ENCODE measurements at places on chromosomes 1 and 21. TPM values are rescaled to one million over a fixed set of nuclear protein-coding genes. Genes with fewer than 3 reads are reported as not detected.
A peak's percentile ranks its signal among the peaks of the same experiment; 100 is the strongest.

DNA sequence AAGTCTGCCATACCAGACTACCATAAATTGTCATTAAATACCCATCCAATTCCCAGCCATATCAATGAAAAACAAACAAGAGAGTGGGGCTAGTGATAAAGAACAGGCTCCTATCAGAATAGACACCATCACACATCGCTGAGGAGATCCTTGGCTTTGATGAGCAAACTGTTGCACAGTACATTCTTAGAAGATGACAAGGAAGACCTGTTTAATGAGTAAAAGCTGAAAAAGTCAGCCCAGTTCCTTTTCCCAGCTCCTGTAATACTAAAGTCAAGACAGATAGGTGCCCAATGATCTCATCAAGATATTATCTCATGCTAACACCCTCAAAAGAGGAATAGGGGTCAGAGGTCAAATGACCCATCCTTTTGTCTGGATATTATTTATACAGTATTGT is 164.5 kb upstream of the COA6 start:
- ATAC-seq = no peak

DNA sequence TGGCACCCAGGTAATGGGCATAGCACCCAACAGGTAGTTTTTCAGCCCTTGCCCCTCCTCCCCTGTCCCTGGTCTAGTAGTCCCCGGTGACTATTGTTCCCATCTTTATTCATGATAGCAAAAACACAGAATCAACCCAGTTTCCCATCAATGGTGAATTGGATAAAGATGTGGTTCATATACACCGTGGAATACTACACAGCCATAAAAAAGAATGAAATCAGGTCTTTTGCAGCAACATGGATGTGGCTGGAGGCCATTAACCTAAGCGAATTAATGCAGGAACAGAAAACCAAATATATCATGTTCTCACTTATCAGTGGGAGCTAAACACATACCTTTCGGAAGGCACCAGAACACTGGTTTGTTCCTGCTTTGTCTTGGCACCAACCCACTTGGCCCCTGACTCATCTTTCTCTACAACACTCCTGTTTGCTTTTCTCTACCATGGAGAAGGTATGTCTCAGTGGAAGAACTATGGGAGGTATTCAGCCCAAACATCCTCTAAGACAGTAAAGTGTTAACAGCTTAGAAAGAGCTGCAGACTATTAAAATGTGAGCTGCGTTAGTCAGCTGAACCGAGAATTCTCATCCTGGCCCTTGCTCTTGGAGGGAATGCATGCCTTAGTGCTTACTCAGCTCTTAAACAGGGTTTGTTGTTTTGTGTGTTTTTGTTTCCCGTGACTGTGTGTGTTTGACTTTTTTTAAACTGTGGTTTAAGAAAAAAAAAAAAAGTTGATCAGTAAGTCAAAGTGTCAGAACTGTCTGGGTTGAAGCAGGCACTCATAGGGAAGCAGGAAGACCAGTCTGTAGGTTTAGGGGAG is 203.0 kb downstream of the TOMM20 start:
- ATAC-seq = peak; percentile 62

DNA sequence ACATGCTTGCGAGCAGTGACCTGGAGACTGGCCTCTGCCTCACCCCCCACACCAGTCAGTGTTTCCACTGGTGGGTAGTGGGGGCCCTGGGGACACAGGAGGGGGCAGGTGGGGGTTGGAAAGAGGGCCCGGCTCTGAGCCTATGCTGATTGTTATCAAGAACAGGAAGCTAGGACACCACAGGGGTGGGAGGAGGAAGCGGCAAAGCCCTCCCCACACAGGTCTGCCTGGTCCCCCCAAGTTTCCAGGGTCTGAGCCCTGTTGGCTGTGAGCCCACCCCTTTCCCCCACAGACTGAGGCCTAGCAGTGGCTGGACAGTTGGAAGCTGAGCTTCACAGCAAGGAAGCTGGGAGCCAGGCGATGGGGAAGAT is 1.6 kb upstream of the PTPN7 start:
- no peak for ATAC-seq

- ATAC-seq = no peak
These were observed 11.2 kb upstream of the NTMT2 start for GRCh38 chr1:170134521-170134920.

DNA sequence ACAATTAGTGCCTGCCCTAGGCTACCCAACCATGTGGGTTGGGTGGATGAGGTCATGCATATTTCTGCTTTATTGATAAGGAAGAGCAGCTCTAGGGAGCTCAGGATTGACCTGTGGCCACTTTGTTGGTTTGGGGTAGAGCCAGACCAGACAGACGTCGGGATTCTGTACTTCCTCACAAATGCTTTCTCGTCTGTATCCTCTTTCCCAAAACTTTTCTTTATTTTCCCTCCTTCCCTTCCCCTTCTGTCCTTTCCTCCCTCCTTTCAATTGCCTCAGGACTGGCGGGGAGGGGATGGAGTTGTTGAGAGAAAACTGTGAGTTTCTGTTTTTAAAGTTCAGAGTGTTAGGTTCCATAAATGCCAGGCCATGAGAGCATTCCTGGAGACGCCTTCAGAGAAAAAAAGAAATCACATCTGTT is 68.0 kb downstream of the UCK2 start:
- ATAC-seq = no peak

- ATAC-seq = no peak
These were observed 17.8 kb downstream of the TFF3 start for GRCh38 chr21:42297377-42297776.

GRCh38 chr1:43007377-43008114 is 48.9 kb upstream of the SLC2A1 start:
- no peak for ATAC-seq

DNA sequence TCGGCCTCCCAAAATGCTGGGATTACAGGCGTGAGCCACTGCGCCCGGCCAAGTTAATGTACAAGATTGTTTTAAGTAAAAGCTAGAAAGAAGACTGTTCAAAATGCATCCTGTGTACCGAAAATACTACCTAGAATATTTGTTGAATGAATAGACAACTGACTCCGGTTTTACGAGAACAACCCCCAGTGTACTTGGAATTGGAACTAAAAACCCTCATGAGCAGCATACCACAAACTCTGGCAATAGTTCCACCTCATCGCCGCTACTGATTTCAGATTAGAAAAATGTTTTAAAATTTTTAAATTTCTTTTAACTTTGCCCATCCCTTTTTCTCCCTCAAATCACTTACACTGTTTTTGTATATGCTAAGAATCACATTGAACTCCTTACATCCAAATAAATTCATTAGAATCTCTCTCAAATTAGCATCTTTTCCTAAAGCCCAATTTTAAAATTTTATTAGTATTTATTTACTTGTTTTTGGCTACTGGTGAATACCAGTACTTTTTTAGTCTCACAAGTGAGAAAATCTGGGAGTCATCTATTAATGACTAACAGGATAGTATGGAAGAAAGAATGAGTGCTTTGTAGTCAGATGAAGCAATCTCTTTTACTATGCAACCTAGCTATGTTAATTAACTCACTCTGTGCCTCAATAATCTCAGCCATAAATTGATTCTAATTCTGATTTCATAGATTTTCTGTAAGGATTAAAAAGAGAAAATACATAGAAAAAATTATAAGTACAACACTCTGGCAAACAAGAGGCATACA is 95.1 kb downstream of the GPATCH2 start:
- no peak for ATAC-seq

DNA sequence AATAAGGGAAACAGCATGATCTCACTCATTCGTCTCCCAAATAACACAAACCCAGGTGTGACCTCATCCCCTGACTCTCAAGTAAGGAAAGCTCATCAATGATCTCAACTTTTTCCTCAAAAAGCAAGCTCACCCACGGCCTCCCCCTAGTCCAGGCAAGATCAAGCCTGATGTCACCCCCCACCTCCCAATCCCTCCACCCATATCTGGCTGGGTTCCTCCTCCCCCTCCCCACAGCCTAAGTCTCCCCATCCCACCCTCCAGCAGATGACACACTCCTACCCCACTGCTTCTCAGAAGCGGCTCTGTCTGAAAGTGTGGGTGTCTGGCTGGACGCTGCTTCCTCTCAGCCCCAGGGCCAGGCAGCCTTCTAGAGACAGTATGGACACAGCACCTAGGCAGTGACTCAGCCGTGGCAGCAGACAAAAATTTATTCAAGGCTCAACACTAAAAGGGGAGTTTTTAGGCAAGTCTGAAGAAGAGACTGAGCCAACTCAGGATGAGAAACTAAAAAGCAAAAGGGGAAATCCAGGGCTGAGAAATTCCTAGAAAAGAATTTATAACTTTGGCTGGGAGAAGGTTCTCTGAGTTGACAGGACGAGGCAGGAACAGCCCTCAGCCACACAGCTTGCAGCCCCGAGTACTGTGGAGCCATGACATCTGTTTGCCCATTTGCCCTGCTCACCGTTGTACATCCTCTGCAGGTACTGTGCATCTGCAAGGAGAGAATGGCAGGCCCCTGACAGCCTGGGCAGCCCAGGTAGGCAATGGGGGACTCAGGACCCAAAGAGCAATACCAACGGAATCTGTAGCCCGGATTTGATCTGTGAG is 81.6 kb upstream of the LRRC8D start:
- no peak for ATAC-seq

- ATAC-seq = no peak
These were observed 105.9 kb upstream of the CDC42BPA start for GRCh38 chr1:227424159-227424680.

DNA sequence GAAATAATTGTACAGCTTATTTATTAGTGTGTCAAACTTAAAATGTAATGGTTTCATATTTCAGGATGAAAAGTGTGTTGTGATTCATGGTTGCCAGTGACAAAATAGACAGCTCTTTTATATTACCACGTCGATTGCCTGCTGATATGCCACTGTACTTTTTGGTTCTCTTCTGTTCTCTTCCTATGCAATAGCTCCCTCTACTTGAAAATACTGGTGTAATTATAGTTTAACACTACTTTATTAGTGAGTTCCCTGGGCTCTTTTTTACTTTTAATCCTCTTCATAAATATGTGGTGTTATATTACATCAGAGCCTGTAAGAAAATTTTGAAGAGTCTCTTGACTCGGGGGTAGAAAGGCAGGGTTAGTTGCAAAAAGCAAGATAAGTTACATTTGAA is 111.3 kb downstream of the PATJ start:
- no peak for ATAC-seq

GRCh38 chr1:222680080-222680479 is 32.2 kb downstream of the AIDA start:
- ATAC-seq = no peak

DNA sequence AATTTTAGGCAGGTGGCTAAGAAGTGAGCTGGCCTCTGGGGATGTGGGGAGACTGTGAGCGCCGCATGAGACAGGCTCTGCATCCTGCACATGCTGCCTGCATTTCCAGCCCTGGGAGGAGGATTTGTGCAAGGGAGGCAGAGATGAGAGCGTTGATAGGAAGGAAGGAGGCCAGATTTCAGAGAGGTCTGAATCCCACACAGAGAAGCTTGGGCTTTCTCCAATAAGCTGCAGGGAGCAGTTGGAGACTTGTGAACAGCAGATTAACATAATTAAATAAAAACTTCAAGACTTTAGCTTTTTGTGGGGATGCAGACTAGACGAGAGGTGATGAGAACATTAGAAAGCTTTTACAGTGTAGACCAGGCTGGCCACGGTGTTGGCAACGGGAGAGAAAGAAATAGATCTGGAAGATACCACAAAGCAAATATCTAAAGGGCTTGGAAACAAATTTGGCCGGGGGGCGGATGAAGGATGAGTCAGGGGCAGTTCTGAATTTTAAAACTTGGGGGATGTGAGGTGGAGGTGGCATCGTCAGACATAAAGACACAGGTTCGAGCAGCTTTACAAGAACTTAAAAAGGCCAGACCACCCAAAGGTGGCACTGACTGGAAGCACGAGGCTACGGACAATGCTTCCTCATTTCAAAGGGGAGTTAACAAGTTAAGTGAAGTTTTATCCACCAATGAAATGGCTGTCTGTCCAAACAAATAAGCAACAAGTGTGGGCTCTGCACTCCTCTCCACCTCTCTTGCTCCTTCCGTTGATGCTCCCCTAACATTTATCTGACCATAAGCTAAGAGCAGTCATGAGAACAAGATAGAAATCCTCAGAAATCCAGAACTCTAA is 57.0 kb downstream of the HIVEP3 start:
- no peak for ATAC-seq

- ATAC-seq = no peak
These were observed 3.0 kb downstream of the HSPB7 start for GRCh38 chr1:16014509-16015482.

DNA sequence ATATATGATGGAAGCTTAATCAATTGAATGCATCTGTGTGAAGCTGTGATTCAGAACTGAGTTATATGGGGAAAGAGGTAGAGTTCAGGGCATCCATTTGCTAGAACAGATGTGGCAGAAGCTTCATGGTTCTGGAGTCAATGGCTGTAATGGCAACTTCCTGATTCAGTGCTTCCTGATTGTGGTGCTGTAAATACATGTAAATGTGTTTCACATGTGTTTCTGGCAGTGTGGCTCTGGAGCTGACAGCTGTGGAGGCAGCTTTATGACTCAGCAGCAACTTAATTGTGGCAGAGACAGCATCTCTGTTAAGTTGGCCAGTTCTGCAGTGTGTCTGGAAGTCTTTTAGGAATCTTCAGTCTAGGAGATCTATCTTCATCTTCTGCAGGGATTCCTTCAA is 226.6 kb upstream of the ZRANB2 start:
- no peak for ATAC-seq

- ATAC-seq = peak; percentile 83
These were observed 13.2 kb downstream of the AGRN start for GRCh38 chr1:1033009-1033587.

GRCh38 chr21:20443558-20444155 is 554.6 kb upstream of the NCAM2 start:
- no peak for ATAC-seq

DNA sequence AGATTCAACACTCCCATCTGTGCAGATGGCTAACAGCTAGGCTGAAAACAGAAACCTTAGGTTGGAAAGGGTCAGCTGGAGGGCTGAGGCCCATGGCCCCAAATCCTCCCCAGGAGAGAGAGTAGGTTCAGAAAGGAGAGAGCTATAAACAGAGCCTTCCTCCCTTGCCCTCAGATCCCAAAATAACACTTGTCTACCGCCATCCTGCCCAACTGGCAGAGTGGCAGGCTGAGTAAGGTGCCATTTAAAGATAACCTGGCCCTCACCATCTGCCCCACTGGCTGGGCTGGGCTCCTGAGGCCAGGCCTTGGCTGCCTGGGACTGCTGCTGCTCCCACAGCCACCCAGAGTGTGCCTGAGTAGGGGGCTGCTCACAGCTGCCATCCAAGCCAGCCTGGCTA is 4.3 kb upstream of the SHISA4 start:
- no peak for ATAC-seq

- ATAC-seq = no peak
These were observed 12.8 kb upstream of the IFI44L start for GRCh38 chr1:78607334-78607927.

- no peak for ATAC-seq
These were observed 3.4 kb downstream of the SELL start for GRCh38 chr1:169707912-169708604.

DNA sequence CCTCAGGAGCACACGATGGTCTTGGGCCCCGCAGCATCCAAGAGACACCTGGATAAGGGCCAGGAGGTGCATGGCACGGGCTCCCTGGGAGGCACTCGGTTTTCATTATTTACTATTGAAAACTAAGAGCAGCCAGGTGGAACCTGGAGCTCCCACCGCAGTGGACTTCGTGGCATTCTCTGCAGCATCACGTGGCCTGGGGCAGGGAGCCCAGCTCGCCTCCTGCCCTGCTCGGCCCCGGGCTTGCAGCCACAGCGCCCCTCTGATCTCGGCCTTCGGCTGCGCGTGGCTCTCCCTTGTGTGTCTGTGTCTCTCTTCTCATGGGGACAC is 121.6 kb downstream of the SIK1 start:
- ATAC-seq = no peak

The TRIM46 gene
- 0.40 TPM for total RNA-seq

The GFI1 gene
- 0.59 TPM for total RNA-seq

The UTS2 gene
- total RNA-seq = not detected

The TRIM17 gene
- total RNA-seq = not detected

The GUCA2A gene
- total RNA-seq = not detected

The ERICH3 gene
- not detected for total RNA-seq

The TNFRSF14 gene
- total RNA-seq = 23.0 TPM
